ENCODE measurements at places on chromosomes 5 and 9.

DNA sequence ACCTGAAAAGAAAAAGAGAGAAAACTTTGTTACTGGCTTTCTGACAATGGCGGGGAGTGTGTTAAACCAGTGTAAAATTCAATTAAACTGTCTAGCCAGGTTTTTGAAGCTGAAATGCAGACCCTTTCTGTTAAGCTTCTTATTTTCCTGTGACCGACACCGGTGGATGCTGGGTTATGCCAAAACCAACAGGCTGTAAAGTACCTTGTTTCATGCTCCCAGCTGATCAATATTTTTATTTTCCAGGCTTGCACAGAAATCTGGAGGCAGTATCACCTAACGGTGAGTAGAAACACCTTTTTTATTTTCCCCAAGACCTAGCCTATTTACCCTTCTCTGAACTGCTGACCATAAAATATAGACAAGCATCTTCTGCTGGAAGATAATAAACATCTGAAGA, 94.9 kb upstream of the GRHPR start:
- no peak for DNase-seq

- no peak for DNase-seq
These were observed 19.8 kb upstream of the IL33 start for GRCh38 chr9:6195714-6196360.

DNA sequence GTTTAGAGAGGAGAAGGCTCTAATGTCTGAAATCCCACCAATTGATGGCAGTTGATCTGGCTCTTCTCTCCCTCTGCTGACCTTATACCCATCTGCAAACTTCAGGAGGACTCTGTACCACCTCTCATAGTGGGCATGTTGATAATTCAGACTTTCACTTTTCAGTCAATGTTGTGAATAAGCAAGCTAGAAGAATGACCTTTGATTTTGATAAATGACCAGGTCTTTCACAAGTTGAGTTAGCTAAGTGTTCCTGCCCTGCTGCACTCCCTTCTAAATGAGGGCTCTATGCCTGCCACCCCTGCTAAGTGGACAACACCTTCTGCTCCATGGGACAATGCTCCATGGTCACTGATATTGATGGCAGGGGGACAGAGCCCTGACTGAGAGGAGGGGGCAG, 74.7 kb downstream of the SPRY4 start:
- no peak for DNase-seq

GRCh38 chr9:114163517-114163951, 8.2 kb downstream of the COL27A1 start:
- no peak for DNase-seq

GRCh38 chr9:109372246-109372645, 51.4 kb upstream of the EPB41L4B start:
- no peak for DNase-seq

- no peak for DNase-seq
These were observed 163.2 kb downstream of the TRIO start for GRCh38 chr5:14306329-14306815.

DNA sequence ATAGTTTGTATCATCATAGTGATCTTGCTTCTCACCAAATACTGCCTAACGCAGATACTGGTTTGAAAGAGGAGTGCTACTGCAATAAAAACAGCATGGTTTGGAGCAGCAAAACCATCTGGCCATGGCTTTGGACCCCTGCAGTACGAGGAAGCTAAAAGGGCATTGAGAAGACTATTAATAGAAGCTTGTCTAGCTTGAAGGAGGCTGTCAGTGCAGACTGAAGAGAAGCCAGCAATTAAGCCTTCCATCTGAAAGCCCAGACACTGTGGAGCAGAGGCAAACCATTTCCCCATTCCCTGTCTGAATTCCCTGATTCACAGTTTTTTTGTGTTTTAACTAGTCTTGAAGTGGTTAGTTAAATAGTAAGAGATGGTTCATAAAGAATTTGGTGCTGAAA, 281.6 kb downstream of the PTPRD start:
- no peak for DNase-seq

DNA sequence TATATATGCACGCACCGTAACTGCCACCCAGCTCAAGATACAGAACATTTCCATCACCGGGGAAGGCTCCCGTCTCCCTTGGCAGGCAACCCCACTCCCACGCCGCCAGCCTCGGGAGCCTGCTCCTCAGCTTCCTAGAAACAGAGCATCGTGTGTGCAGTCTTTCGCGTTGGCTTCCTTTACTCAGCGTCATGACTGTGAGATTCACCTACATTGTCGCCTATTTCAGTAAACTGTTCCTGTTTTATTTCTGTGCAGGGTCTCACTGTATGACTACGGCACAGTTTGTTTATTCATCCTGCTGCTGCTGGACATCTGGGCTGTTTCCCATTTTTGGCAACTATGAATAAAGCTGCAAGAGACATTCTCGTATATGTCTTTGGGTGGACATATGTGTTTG, 90.7 kb downstream of the STK10 start:
- no peak for DNase-seq

- no peak for DNase-seq
These were observed 21.0 kb upstream of the SMIM32 start for GRCh38 chr5:136213919-136214493.

DNA sequence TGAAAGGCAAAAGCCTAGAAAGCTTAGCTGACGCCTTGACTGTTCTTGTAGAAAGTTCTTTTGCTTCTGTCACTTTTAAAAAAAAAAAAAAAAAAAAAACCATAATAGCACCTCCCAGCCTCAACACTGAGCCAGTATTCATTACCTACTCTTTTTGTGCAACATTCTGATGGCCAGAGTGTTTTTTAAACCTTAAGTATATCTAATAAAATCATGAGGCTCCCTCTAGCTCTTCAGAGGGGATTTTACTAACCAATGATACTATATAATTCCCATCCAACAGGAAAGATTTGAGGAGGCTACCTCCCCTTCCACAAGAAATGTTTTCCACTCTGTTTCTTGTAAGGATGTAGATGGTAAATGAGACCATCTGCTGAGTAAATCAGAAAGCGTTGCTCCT, 3.9 kb downstream of the BNC2 start:
- DNase-seq: no peak

GRCh38 chr9:129570450-129571297, 50.2 kb downstream of the C9orf50 start:
- no peak for DNase-seq

DNA sequence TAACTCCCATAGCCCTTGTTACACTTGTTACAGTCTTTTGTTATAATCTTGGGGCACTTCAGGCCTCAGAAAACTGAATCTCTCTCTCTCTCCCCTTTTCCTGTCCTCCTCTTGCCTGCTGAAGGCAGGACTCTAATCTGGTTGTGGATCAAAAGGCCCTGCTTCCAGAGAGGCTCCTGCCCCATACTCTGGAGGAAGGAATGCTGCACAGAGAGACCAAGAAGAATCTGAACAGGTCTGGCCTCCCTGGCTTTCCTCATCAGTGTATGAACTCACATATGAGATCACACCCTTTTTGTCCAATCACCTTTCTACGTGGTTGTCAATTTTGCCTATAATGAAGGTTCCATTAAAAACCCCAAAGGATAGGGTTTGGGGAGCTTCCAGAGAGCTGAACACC, 26.2 kb upstream of the LVRN start:
- DNase-seq: no peak

- no peak for DNase-seq
These were observed 432.5 kb downstream of the LRRC70 start for GRCh38 chr5:63011158-63011557.

DNA sequence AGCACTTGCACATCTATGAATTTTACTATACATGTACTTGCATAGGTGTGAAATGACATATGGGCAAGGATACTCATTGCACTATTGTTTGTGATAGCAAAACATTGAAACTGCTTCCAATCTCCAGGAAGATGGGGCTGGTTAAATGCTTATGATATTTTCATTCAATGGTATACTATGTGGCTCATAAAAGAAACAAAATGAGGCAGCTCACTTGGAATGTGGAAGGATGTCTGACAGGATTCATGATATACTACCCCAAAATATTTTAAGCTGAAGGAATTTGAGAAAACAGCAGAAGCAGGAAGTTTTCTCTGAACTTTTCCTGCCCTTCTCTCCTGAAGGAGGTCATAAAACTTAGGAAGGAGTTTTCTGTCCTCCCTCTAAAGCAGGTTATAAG, 99.6 kb upstream of the CAST start:
- no peak for DNase-seq

DNA sequence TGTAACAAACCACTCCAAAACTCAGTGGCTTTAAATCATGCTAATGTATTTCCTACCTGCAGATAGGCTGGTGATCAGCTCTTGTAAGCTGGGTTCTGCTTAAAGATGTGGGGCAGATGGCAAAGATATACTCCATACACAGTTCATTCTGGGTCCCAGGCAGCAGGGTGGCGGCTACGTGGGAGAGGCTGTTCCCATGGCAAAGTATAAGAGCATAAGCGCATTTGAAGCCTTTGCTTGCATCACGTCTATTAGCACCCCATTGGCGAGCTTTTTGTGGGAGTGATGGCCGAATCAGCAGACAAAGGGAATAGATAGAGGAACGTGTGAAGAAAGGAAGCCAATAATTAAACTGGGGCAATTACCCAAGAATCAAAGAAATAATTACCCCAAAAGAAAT, 523.1 kb downstream of the SPATA31D1 start:
- no peak for DNase-seq
